ENCODE measurements at places on chromosomes 6 and 20.

DNA sequence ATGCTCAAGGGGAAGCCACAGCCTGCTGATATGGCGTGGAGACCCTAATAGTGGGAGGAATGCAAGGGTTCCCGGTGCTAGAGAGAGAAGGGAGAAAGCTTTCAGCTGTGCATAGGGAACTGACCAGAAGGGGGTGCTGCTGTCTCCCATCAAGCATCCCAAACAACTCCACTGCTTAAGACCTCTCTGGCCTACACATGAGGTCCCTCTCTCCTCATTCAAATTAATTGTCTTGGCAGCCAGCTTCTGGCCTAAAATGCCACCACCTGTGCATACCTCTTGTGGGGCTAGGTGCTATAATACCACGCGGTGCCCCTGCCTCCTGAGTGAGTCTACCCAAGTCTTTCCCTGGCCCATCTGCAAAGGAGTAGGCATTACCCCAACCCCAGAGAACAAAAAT, 14.5 kb downstream of the ADISSP start:
- DNase-seq: peak; percentile 9

DNA sequence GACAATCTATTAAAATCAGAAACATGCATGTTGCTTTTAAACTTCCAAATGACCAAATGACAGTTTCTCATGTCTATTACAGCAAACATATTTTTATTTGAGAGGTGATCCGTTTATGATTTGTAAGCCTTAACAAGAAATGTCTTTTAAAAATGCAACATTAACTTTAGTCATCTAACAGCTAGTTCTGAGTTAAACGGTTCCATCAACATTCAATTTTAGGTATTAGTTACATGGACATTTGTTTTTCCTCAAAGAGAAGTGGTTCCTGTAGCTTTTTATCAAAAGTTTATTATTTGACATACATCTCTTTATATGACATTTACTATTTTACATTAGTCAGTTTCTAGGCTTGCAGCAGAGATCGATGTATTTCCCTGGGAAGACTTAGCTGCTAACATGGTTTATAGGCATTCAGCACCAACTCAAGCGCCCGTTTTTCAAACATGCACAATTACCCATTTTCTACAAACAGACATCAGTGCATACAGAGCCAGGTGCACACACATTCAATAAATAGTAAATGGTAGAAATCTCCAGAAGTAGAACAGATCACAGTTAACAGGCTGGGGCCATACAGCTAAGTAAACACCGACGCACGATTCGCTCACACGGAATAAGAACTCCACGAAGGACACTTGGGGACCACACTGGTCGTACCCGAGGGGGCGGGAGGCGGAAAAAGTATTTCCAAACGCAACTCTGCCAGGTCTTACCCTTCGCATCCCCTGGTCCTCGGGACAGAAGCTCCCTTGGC, 882 bp downstream of the CNR1 start:
- DNase-seq: no peak

DNA sequence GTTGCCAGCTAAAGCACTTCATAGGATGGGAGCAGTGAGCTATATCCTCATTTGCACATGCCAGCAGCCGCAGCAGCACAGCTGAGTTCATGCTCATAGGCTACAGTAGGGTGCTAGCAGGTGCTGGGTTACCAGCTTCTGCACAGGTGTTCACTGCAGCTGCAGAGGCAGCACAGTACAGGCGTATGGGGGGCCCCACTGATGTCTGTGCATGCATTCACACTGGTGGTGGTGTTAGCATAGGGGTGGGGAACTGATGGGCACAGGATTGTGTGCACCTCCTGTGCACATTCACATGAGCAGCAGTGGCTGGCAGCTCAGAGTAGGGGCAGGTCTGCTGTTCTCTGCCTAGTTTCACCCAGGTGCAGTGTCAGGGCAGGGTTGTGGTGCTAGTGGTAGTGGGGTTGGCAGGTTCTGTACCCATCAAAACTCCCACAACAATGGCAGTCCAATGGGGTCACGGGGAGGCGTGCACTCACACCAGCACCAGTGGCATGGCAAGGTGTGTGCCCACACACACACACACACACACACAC, 58.9 kb upstream of the IRAK1BP1 start:
- DNase-seq: no peak

DNA sequence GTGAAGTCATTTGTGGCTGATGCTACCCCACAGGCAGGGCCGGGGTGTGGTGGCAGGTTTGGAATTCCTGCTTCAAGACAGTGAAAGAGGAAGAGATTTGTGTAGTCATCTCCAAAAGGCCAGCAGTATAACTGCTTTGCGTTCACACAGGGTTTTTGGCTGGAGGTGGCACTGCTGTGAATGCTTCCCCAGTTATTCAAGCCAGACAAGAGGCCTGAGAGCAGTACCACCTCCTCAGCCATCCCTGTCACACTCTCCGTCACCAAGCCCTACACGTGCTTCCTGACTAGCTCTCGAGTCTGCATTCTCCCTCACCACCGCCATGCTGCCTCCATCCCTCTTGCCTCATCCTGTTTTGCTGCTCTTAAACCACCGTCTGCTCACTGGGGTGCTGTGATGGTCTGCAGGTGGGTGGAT, 23.9 kb downstream of the ARMC2 start:
- no peak for DNase-seq

DNA sequence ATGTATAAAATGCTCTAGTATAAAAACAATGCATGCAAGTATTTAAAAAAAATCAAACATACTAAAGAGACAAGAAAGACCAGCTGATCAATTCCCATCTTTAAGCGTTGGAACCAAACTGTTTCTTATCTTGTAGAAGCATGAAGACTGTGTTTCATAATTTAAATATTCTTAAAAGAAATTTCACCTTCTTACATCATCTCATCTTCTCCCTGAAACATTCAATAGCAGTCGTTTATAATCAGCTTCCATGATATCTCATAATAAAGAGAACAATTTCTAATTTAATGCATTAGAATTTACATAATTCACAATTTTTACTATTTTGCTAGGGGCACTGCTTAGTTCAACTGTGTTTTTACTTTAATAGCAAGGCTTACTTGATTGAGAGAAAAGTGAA, 468.1 kb upstream of the MARCKS start:
- no peak for DNase-seq

Measured in bone marrow (tissue), 2 donors.